ENCODE measurements at places on chromosomes 3 and 15.
A peak's percentile ranks its signal among the peaks of the same experiment; 100 is the strongest.

- DNase-seq: no peak
These were observed 28.4 kb downstream of the PXYLP1 start for GRCh38 chr3:141259821-141260629.

DNA sequence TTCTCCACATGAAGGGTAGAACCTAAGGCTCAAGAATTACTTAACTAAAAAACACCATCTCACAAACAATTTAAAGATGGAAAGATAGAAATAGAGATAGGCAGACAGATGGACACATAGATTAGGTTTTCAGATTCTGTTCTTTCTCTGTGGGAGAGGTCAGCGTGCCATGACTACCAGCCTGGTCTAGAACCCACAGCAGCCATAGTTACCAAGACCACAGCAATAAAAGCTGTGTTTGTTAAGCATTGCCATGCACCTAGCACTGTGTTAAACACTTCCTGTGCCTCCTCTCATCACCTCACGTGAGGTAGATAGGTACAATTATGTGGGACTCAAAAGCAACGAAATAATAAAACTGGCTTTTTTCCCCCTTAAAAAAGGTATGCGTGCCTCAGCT lies 83.1 kb upstream of the TSEN2 start:
- DNase-seq: no peak

GRCh38 chr15:77208241-77208640 lies 137.3 kb upstream of the TSPAN3 start:
- DNase-seq: no peak

- no peak for DNase-seq
These were observed 26.9 kb downstream of the CCR4 start for GRCh38 chr3:32978331-32978730.

GRCh38 chr3:46709721-46710120 lies 7.9 kb downstream of the PRSS50 start:
- DNase-seq: no peak

DNA sequence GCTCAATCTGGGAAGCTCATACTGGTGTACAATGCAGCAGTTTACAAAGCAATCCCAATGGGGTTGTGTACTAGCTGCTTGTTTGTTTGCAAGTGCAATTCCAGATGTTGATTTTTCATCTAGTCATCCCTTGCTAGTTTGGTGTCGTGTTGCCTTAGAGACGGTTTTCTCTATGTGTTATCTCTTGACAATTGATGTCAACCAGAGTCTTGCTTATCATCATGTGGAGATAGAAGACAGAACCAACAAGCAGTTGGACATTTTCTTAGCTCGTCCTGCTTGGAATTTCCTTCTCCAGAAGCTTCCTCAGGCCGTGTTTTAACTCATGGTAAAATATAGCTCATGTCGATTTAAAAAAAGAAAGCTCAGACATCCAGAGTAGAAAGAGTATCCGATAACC lies 262.0 kb upstream of the KCNH8 start:
- DNase-seq: no peak

GRCh38 chr3:73315706-73316105 lies 254.2 kb downstream of the EBLN2 start:
- no peak for DNase-seq

DNA sequence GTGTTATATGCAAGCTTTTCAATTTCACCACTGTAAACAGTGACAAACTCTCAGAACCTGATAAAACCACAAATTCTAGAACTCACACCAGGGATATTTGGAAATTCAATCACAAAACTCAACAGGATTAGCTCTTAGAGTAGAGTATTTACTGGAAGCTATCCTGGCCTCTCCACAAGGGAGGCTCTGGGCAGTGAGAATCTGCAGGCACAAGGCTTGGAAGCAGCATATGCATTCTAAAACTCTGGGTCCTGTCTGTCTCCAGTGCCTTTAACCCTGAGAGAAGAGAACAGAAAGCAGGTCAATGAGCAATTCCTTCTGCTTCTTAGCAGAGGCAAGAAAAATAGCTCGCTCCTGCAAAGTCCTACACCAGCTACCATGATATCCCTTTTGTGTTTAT lies 23.4 kb downstream of the PLSCR4 start:
- no peak for DNase-seq

DNA sequence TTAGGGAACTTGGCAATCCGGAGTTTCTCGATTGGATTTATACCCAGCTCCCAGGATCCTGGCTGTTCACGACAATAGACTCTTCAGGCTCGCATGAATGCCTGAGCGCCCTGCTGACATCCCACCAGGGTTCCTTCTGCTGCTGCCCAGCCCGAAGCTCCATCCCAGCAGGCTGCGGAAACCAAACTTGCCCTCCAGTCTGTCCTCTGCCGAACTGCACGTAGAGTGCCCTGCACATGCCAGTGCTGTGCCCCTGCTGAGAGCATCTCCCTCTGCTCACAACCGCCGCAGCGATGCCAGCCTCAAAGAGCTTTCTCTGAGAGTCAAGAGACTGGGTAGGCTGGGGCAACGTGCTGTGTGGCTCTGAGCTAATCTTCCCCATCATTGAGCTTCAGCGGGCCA lies 6.9 kb downstream of the ADAMTS7 start:
- no peak for DNase-seq

- DNase-seq: no peak
These were observed 698.4 kb upstream of the CCDC54 start for GRCh38 chr3:106678657-106679390.

- DNase-seq: no peak
These were observed 125.4 kb downstream of the TP63 start for GRCh38 chr3:189756582-189757078.

DNA sequence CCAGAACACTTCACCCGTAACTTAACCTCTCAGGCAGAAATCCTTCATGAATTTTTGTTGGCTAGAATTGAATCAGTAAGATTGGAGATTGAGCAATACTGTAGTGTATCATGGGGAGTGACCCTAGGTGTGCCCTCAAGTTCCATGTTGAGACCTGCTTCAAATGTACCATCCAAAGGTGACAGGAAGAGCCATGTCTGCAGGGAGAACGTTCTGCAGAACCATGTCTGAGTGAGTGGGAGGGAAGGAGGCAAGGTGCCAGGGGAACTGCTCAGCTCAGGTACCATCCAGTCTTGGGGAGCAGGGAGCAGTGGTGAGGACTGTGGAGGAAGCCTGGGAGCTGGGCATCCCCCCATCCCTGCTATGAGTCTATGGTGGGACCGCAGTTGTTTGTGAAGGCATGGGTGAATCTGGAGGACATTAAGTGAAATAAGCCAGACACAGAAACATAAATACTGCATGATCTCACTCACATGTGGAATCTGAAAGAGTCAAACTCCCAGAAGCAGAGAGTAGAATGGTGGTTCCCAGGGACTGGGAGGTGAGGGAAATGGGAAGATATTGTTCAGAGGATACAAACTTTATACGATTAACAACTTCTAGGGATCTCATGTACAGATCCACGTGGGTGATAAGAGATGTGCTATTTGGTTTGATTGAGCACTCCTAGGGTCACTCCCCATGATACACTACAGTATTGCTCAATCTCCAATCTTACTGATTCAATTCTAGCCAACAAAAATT lies 23.3 kb downstream of the CFAP161 start:
- no peak for DNase-seq

DNA sequence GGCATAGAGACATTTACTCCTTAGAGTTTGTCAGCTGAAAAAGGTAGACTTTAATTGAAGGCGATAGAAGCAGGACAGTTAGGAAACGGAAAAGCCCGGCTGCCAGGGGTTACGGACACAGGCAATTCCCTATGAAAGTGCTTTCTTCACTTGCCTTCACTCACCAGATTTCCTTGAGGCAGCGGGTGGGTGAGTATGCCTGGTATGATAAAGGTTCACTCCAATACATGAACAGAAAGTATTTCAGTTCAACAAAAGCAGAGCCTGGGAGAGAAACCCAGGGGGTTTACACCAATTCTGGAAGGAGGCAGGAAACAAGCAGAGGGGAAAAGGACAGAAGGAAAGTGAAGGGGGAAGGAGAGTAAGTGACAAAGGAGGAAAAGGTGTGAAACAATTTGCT lies 53.9 kb downstream of the QTRT2 start:
- DNase-seq: no peak

- no peak for DNase-seq
These were observed 75.6 kb upstream of the POU1F1 start for GRCh38 chr3:87351937-87352336.

GRCh38 chr3:72661115-72661457 lies 187.2 kb downstream of the SHQ1 start:
- no peak for DNase-seq

GRCh38 chr3:107142786-107143575 lies 234.3 kb upstream of the CCDC54 start:
- peak; percentile 34 for DNase-seq

DNA sequence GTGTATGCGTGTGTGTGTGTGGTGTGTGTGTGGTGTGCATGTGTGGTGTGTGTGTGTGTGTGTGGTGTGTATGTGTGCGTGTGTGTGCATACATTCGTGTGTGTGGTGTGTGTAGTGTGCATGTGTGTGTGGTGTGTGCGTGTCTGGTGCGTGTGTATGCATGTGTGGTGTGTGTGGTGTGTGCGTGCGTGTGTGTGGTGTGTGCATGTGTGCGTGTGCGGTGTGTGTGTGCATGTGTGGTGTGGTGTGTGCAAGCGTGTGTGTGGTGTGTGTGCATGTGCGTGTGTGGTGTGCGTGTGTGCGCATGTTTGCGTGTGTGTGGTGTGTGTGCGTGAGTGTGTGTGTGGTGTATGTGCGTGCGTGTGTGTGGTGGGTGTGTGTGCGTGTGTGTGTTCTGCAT lies 210.4 kb downstream of the LRTM1 start:
- no peak for DNase-seq
